ENCODE measurements at places on chromosomes 1 and 21.
A peak's percentile ranks its signal among the peaks of the same experiment; 100 is the strongest.

DNA sequence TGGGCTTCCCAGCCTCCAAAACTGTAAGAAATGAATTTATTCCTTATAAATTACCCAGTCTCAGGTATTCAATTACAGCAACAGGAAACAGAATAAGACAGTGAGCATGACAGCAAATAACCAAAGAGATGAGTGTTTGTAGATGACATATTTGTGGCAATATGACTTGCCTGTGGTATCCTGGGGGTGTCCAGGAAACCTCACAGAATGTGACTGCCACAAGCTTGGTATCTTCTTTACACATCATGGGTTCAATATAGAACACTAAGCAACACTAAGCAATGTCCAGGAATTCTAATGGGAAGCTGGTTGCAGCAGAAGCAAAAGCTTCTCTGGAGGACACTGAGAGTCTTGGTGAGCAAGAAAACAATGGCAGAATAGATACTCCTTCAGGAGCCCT is 236.4 kb upstream of the BEND5 start:
- no peak for DNase-seq

GRCh38 chr21:30425826-30426225 is at the start of gene KRTAP13-3:
Gene KRTAP13-3 (minus strand): TSS chr21:30425926. CDS start chr21:30425912, 14 bp downstream.
- DNase-seq = no peak

DNA sequence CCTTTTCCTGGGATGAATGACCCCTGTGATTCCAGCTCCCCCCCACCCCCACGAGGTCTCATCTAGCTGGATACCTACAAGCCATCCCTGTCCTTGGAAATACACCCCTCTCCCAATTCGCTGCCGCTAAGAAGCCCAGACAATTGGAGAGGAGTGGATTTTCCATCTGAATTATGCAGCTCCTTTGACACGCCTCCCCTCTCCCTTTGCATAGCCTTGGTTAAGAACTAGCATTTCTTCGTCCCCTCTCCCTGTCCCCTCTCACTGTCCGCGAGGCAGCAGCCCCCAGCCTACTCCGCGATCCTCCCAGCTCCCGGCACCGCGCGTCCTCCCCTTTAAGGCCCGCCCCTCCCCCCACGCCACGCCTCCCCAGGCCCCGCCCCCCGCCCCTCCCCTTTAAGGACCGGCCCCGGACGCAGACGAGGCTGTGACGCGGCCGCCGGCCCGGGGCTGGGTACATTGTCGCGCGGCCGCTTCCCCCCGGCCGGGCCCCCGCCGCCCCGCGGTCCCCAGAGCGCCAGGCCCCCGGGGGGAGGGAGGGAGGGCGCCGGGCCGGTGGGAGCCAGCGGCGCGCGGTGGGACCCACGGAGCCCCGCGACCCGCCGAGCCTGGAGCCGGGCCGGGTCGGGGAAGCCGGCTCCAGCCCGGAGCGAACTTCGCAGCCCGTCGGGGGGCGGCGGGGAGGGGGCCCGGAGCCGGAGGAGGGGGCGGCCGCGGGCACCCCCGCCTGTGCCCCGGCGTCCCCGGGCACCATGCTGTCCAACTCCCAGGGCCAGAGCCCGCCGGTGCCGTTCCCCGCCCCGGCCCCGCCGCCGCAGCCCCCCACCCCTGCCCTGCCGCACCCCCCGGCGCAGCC is at the start of gene MAPKAPK2:
Gene MAPKAPK2, plus strand, starts transcription at position 428 of the 856 bp plus-strand sequence. Its CDS starts 325 bp downstream, at position 753.
- peak; percentile 50 for DNase-seq

DNA sequence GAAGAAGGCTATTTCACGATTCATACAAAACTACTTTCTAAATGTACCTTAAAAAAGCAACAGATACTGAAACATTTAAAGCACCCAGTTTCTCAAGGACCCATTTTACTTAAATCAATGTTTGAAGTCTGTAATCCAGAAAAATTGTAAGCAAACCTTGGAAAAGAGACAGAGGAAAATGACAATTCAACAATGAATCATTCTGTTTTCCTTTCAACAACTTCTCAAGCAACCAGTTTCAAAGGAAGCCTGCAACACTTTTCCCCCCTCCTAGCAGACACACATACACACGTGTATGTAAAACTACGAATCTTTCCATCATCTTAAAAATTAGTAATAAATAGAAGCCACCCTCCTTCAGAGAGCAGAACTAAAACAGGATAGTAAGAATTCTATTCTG is 1.2 kb downstream of the RERE start:
- peak; percentile 42 for DNase-seq

DNA sequence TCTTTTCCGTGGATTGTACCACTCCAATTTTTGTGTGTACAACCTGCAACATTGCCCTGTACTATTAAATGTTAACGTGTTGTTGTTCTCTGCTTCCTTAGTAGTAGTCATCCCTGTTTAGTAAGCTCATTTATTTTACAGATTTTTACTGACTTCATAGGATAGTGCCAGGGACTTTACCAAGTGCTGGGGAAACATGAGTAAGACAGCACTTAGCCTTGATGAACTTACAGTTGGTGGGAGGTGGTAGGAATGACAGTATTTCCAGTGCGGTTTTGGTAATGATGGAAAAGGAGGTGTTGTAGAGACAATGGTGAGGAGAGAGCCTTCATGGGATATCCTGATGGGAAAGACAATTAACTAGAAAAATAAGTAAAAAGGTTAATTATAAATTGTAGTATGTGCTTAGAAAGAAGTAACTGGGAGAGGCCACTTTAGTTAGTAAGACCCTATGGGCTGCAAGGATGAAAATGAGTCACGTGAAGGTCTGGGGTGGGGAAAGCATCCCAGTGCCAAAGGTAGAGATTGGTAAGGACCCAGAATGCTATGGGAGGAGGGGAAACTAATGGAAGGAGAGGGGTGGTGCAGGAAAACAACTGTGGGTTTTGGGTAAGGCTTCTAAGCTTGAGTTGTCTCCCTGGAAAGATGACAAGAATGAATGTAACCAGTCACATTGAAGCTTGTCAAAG is 1.7 kb downstream of the RLF start:
- peak; percentile 14 for DNase-seq

DNA sequence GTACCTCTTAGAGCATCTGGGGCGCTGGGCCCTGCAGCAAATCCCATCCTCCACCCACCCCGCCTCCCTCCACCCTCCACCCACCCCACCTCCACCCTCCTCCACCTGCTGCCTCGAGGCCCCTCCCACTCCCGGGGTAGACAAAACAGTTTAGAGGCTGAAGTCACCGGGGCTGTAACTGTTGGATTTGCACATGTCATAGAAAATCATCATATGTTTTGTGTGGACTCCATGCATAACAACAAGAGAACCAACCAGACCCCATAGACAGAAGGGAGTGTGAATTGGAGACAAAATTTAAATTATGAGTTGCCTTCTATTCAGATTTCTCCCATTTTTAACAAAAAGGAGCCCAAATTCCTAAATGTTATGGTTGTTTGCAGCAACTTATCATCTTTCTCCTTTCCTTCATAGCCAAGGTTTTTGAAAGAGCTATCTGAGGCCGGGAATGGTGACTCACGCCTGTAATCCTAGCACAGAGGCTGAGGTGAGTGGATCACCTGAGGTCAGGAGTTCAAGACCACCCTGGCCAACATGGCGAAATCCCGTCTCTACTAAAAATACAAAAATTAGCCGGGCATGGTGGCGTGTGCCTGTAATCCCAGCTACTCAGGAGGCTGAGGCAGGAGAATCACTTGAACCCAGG is 28.2 kb upstream of the LGALS8 start:
- no peak for DNase-seq

DNA sequence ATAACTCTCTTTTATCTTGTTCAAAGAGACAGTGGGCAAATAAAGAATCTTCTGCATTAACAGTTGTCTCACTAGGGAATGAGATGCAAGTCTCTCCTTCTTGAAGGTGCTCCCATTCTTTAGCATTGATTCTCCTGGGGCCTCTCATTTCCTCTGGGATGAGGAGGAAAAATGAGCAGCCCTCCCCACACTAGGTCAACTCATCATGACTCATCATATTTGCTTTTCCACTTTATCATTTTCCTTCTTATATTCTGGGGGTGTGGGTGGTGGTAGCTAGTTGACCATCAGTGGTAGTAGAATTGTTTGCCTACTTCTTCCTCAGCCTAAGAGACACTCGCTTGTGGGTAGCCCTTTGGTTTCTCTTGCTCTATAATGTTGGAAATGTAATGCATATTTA is 182.0 kb upstream of the C1orf87 start:
- DNase-seq = peak; percentile 29

- no peak for DNase-seq
Observed at GRCh38 chr1:212514782-212515181, 82.1 kb downstream of the NENF start.

DNA sequence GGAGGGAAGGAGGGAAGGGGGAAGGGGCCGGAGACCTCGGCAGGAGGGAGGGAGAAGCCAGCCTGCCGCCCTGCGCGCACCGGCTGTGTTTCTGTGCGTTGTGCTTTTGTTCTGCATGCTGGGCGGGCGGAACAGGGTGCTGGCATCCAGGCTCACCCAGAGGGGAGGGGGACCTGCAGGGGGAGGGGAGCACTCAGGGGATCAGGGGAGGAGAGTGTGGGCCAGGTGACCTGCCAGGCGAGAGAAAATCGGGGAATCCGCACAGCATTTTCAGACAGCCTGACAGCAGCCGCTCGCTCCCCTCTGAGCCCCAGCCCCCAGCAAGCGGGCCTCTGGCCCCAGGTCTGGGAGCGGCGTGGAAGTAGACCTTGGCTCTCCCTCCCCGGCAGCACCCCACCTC is 54.7 kb downstream of the RIPK4 start:
- DNase-seq = no peak

DNA sequence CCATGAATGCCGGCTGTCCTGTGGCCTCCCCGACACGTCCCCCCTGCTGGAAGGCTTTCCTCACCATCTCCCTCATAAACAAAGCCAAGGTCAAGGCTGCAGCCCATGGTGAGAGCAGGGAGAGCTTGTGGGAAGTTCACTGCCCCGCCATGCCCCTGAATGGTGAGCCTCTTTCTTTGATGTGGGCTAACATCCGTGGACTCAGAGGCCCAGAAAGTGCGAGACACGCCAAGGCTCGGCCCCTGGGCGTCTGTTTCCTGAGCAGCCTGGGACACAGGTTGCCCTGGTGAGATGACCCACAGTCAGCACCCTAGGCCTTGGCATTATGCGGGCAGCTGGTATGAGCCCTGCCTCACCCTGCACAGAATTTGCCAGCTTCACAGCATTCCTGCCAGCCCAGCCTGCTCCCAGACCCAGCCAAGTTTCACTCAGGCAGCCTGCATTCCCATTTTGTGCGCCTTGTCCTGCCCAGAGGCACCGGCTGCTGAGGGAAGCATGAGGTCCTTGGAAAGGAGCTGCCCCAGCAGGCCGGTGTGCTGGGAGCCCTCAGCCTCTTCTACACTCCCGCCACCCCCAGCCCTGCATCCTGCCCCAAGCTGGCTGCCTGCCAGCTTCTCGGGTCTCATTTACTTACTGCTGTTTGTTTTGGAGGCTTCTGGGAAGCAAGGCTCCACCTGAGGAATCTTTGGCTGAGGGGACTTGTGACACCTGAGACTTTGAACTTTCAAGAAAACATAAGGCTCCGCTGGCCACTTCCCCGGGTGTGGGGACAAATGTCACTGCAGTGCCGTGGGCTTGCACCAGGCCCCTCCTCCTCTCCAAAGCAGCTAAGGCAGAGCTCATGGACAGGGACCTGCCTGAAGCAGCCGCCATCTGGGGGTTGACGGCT is 31.9 kb downstream of the NEK2 start:
- DNase-seq = peak; percentile 97

DNA sequence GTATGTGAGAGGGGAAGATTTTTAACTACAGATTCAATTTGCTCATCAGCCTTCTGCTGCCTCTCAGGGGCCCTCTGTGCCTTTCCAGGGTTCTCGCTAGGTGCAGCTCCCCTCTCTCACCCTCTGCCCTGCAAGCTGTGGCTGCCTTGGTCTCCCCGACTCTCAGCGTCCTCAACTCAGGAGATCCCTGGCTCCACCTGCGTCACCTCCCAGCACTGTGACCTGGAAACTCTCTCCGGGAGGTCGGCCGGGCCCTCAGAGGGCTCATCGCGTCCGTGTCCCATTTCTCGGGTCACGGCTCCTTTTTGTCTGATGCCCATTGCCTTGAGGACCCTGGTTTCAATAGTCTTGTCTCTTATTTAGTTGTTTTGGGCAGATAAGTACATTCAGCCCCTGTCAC is 63.5 kb upstream of the ADARB1 start:
- DNase-seq = no peak

DNA sequence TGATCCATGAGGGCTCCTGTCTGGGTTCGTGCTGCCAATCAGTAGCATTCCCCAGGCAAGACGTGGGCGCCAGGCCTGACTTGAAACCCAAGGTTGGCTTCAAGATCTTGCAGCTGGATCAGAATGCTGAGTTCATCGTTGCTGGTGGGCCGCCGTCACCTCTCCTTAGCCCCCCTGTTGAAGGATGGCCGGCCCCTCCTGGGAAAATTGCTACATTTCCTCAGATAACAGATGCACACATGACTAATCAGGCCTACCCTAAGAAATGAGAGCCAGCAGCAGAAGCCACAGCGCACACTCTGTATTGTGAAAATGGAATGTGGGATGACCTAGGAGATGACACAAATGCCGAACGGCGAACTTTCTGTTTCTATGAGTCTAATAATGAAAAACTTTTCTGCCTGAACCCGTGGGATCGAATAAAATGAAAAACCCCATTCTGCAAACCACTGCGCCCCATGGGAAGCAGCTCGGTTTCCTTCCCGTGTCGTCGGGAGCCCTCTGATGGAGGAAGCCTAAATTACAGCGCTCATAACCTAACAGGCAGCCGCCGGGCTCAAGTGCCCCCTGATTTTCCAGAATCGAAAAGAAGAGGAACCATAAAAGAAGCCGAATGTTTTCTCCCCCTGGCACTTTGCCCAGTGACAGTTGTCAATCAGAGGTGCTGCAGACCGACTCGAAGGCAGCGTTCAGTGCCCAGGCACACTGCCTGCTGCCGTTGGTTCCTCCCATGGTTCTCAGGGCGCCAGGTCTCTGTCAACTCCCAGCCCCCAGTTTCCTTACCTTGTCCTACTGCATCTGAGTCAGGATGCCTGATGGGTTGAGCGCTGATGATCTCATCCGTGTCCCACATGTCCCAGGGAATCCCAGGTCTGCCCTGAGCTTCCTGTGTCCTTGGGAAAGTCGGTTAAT is 38.2 kb upstream of the H6PD start:
- peak; percentile 76 for DNase-seq

DNA sequence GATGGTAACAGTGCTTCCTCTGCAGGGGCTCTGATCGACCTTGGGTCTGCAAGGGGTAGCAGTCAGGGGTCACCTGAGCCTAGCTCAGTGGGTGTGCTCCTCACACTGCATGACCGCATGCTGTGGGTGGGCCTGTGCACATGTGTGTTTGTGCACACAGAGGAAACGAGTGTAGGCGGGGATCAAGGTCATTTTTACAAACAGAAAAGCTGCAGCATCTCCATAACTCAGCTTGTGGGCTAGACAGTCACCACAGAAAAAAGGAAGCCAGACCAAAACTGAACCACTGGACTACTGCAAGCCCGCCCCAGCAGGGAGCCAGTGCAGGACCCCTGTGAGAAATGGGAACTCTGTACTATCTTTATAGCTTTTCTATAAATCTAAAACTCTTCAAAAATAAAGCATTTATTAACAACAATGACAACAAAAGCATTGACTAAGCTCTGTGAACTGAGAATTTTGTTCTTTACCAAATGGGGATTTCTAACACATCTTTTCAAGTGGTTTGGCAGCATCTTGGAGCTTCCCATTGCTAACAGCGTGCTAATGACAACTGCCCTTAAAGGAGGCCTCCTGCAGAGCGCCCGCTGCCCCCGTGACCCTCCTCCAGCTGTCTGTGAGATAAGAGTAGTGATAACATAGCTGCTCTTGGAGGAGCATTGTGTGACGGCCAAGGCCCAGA is 19.9 kb upstream of the NEK2 start:
- no peak for DNase-seq

- DNase-seq = no peak
Observed at GRCh38 chr1:109388208-109388711, 9.5 kb downstream of the SORT1 start.

Measured in HT-29 (cell line).